ENCODE measurements at places on chromosomes 1 and 21.

- DNase-seq, result no peak
These were observed 66.3 kb downstream of the CNST start for GRCh38 chr1:246632281-246633168.

GRCh38 chr1:243505986-243506689 is 250.3 kb downstream of the SDCCAG8 start:
- DNase-seq, result no peak

GRCh38 chr1:86706018-86706635 is 1.8 kb downstream of the SH3GLB1 start:
- DNase-seq, result no peak

- no peak for DNase-seq
These were observed 225.4 kb downstream of the SMYD3 start for GRCh38 chr1:246281639-246282038.

DNA sequence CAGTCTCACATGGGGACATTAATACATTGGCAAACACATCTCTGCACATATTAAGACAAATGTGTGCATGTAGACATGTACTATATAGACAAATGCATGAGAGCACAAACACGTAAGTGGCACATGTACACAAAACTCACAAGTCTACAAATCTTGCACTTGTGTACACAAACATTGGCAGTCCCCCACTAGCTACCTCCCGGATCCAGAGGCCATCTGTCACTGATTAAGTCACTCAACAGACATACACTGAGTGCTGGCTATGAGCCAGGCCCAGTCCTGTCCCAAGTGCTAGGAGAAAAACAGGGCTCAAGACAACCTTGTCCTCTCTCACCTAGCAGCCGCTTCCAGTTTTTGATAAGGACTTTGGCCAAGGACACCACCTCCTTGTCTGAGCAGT is 7.0 kb downstream of the TCEA3 start:
- peak; percentile 92 for DNase-seq

GRCh38 chr1:9429342-9429711 is 109.9 kb upstream of the SLC25A33 start:
- no peak for DNase-seq
